Brain microvascular endothelial cell (primary cell): ENCODE measurements at places on chromosomes 5 and 9.

DNA sequence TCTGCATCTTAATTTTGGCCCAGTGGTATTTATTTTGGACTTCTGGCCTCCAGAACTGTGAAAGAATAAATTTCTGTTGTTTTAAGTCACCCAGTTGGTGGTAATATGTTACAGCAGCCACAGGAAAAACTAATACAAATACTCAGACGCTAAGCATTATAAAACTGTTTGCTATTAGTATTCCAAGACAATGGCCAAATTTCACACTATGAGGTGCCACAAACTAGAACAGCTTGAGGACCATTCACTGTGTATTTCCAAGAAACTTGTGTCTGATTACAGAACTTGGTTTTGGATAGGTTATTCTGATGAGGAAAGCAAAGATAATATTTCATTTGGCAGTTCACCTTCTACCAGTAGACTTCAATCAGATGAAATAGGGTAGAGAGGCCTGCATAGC lies 16.3 kb upstream of the ISOC1 start:
- DNase-seq, result no peak

DNA sequence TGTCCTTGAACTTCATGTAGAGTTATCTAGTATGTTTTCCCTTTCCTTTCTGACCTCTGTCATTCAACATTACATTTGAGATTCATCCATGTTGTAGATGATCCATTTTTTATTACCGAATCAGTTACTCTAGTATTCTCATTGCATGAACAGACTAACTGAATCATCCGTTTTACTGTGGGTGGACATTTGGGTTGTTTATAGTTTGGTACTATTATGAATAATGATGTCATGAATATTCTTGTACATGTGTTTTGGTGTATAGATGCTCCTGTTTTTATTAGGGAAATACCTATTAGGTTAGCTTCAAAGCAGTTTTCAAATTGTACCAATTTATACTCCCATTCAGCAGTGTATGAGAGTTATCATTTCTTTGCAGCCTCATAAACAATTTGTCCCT lies 94.3 kb upstream of the NIPAL4 start:
- DNase-seq, result no peak

- DNase-seq, result no peak
These were observed 6.6 kb downstream of the OTULINL start for GRCh38 chr5:14588145-14588544.

DNA sequence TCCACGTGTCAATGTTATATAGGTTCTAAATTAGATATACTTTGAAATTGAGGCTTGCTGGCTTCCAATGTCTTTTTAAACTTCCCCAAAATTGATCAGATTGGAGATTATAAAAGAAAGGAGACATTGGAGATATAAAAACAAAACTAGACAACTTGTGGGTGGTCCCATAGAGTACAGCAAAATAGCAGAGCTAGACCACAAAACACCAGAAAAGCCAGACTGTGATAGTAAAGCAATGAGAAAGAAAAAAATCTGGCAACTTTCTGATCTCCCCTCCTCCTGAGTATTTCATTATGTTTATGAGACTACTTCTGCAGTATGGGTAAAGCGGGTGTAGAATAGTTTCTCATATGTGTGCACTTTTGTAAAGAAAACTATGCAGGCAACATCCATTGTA lies 713.8 kb upstream of the MEF2C start:
- no peak for DNase-seq

- DNase-seq, result peak; percentile 6
These were observed 417 bp downstream of the SRD5A1 start for GRCh38 chr5:6633469-6634245.

- DNase-seq, result no peak
These were observed 133.4 kb upstream of the GAS1 start for GRCh38 chr9:87080512-87081264.

DNA sequence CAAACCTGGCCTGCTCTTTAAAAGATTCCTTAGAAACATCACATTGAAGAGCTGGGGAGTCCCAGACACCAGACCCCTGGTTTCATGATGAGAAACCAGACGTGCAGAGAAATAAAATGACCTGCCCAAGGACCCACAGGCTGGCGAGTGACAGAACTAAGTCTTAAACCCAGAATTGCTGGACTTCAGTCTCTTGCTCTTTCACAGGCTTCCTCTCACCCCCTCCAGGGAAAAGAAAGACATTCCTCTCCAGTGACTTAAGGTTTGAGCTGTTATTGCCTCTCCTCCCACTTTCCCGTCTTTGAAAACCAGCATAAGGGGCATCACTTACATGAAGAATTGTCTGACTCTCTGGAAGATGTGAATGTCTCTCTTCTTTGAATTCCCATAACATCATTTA lies 535.2 kb downstream of the IRX1 start:
- DNase-seq, result no peak

DNA sequence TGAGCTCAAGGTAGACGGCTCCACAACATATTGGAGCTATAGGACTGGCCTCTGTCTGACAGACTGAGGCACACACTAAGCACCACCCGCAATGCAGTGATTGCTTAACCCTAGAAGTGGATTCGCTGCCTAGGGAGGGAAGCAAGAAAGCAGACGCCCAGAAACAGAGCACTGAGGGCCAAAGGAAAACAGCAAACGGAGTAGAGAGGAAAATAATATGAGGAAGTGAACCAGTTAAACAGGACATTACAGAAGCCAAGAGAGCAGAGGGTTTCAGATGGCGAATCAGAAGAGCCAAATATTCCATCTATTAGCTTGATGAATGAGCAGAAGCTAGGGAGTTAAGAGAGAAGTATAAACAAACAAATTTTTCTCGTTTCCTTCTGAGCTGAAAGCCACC lies 139.2 kb upstream of the LHFPL2 start:
- DNase-seq, result no peak

DNA sequence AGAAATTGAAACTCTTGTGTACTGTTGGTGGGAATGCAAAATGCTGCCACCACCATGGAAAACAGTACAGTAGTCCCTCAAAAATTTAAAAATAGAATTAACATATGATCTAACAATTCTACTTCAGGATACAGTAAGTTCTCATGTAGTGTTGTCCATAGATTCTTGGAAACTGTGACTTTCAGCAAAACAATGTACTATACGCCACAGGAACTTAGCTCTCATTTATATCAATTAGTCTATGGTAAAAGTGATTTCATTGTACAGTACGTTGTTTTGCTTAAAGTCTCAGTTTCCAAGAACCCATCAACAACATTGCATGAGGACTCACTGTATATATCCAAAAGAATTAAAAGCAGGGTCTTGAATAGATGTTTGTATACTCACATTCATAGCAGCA lies 233.5 kb upstream of the GAS1 start:
- DNase-seq, result no peak

DNA sequence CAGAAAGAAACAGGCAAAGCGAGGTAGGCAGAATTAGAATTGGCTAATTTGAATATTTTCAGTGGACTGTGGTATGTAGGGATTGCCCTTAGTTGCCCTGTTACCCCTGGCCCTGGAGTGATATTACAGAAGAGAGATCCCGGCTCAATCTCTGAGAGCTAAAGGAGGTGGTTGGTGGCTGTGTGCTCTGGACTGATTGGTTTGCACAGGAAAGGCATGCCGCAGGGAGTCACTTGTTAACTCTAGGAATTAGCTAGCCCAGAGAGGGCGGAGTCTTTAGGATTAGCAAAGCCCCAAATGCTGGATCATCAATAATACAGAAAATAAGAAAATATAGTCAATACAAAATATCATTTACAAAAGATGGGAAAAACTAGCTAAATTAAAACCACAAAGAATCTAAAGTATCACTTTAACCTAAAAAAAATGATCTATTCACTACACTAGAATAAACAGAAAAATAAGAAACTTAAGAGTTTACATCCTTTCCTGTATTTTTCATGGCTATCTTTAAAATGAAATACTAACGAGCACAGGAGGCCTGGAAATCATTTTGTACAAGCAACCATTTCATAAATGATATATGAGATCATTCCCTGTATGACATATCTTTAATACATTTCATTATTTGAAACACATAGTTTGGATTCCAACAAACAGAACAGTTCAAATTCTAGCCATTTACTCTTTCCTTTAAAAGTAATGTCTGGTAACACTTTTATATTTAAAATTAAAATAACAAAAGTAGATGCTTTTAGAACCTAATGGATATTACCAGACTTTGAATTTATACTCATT lies 71.1 kb downstream of the GNAQ start:
- peak; percentile 16 for DNase-seq

DNA sequence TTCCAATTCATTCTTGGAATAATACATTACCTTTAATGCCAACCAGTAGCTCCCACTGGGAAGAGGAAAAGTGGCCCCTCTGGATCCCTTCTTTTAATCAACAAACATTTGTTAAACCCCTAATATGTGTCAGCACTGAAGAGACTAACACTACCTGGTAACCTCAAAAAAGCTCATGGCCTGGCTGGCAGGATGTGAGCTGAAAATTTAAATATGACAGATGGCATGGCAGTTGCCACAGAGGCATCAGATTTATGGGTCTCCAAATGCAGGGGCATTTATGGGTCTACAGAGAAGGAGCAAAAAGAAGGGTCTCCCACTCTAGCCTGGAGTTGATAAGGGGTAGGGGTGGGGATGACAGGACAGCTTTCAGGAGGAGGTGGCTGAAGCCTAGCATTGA lies 12.5 kb downstream of the DNAH5 start:
- DNase-seq, result no peak

DNA sequence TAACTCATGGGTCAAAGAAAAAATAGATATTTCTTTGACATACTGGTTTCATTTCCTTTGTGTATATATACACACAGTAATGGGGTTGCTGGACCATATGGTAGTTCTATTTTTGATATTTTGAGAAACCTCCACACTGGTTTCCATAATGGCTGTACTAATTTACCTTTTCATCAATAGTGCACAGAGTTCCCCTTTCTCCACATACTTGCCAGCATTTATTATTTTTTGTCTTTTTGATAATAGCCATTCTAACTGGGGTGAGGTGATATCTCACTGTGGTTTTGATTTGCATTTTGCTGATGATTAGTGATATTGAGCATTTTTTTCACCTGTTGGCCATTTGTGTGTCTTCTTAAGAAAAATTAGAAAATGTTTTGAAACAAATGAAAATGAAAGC lies 78.4 kb upstream of the CKMT2 start:
- DNase-seq, result no peak

DNA sequence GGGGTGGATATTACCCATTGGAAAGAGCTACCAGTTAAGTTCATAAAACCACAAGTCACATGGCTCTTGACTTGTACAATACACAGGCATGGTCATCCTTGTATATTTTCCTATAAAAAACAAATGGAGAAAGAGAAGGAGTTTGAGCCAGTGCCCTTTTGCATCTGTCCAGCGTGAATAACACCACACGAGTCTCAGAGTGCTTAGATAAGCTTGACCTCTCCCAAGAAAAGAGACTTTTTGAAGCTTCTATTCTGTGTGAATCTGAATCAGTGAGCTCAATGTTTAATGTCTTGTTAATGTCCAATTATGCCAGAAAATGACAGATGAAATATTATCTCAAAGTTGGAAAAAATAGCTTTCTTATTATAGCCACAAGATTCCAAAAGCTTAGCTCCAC lies 30.9 kb upstream of the LPAR1 start:
- no peak for DNase-seq

DNA sequence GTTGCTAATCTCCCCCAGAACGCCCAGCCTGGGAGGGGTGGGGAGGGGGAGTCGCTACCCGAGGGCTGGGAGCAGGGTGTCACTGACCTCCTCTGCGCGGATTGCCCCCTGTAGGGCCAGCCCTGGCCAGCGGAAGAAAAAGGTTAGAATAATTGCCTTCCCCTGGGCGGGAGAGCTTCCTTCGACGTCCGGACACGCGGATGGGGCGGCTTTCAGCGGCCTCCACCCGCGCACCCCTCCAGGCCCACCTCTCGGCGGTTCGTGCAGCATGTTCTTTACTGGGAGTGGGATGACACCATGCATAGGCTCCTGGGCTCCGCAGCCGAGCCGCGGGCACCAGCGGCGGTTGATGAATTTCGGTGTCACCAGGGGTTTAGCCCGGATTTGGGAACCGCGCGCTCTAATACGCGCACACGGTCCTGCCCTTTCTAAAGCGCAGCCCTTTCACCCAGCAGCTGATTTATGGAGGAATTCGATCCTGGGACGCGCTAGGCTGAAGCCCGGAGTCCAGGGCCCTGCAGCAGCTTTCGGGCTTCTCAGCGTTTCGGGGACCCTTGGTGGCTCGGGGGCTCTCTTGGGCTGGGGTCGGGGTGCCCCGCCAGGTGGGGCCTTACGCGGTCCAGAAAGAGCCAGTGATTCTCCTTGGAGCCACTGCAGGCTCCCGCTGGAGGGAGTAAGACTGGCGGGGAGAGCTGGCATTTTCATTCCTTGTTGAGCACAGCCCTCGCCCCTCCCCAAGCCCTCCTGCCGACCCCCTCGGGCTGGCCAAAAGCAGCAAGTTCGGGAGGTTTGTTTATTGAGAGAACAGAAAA lies 10.1 kb downstream of the LMX1B start:
- no peak for DNase-seq

GRCh38 chr5:94442991-94443390 lies 175.4 kb downstream of the KIAA0825 start:
- no peak for DNase-seq

GRCh38 chr9:74951725-74952151 lies 974 bp downstream of the C9orf40 start:
- DNase-seq, result peak; percentile 14

DNA sequence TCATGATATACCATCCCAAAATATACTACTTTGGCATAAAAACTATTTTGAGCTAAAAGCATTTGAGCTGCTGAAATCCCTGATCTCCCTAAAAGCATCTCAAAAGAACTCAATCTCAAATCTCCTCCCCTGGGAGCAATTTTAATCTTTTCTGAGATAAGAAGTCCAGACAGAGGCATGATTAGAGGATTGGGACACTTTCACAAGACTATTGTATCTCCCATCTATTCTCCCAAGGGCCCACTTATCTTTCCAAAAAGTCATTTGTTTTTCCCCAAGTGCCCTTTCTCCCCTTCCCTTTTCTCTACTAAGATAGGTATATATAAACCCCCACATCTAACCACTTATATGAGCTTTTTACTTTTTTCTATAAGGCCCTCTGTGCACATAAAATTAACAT lies 79.7 kb downstream of the ALDH7A1 start:
- no peak for DNase-seq

GRCh38 chr9:114454652-114455051 lies 50.6 kb downstream of the WHRN start:
- DNase-seq, result no peak

GRCh38 chr9:107992271-107992670 lies 502.7 kb upstream of the KLF4 start:
- DNase-seq, result no peak

GRCh38 chr9:86585422-86586143 lies 231.4 kb upstream of the TUT7 start:
- no peak for DNase-seq

DNA sequence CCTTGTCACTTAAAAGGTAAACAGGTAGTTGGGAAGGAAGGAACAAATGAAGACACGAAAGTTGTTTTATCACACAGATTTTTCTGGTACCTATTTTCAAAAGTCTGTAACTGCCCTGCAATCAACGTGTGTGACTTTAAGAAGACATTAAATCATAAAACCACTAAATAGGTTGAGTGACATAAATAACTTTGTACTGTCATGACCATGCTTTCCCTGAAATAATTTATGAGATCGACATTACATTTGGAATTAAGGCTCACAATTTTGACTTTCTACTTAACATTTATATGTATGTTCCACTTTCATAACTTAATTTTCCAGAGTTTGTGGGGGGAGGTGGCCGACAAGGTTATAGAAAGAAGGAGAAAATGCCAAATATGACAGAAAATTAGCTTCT lies 181.1 kb downstream of the MLLT3 start:
- DNase-seq, result no peak
